ENCODE measurements at places on chromosomes 5 and 9.

DNA sequence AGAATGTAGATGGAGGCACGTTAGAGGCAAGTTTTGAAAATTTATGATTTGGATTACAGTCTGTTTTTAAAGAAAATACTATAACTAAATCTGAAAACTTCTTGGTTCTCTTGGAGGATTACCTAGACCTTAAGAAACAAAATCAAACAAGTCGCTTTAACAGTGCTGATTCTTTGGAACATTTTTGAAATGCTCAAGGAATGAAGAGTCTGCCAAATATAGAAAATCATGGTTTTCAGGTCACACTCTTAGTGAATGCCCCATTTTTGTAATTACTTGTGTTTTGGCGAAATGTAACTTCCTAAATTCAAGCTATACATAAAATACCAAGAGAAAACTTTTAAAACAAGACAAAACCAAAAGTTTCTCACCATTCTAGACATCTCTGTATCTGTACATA is 93.2 kb downstream of the EQTN start:
- DNase-seq = no peak

DNA sequence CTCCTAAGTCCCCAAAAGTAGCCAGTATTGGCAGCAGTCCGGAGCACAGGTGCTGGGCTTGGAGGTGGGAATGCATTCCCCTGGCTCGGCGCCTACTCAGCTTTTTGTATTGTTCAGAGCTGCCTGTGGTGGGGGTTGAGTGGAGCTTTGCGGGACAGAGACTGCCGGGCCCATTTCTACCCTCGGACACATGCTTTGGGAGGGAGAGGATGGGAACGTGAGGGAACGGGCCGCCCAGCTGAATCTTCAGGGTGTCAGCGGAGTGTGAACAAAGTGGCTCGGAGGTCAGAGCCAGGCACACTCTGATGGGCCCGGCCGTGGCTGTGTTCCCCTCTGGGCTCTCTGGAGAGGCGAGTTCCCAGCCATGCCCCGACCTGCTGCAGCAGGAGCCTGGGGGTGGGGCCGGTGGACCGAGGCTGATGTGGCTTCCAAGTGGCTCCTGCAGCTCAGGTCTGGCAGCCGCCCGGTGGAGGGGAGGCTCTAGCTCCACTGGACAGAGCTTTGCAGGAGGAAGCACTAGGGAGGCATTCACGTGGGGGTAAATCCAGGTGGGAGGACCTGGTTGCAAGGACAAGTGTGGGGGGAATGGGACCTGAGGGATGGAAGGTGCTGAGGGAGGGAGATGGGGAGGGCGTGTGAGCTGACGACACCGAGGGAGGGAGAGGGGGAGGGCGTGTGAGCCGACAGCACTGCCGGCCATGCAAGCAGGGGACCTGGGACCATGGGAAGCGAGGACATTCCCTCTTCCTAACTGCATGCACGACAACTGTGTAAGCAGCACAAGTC is 31.1 kb upstream of the SLC6A3 start:
- DNase-seq = no peak

GRCh38 chr5:172699999-172700364 is 58.9 kb downstream of the NEURL1B start:
- no peak for DNase-seq

DNA sequence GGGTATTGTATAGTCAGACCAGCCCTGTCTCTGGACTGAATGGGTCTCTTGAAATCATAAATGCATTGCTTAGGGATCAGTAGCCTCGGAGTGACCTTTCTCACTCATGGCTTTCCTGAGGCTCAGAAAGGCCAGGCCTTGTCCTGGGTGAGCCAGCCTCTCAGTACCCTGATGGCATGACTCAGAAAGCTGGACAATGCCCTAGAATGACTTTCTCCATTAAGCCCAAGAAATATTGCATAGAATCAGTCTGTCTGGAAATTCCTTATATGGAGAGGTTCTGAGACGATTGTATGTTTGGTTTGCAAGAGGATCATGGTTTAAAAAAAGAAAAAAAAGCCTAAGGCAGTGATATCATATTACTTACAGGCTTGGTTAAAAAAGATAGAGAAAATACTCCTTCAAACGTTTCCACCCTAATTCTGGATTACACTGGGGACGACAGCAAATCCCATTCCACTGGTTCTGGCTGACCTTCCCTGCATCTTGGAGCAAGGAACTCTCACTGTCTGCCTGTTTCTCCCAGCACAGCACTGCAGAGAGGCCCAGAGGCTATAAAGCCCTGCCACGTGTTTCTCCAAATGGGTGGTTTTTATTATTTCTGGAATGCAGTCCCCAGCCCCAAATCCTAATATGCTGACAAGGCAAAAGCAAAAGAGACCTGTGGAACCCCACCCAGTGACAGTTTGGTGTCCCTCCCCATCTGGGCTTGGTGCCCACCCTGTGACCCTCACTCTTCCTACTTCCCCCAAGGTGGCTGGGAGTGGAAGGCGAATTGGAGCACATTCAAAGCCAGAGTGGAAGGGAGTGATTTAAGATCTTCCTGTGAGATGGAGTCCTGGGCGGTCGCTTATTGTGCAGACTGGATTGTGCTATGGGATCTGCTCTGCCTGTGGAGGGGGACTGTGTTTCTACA is 34.4 kb downstream of the MAP1B start:
- DNase-seq = peak; percentile 99

DNA sequence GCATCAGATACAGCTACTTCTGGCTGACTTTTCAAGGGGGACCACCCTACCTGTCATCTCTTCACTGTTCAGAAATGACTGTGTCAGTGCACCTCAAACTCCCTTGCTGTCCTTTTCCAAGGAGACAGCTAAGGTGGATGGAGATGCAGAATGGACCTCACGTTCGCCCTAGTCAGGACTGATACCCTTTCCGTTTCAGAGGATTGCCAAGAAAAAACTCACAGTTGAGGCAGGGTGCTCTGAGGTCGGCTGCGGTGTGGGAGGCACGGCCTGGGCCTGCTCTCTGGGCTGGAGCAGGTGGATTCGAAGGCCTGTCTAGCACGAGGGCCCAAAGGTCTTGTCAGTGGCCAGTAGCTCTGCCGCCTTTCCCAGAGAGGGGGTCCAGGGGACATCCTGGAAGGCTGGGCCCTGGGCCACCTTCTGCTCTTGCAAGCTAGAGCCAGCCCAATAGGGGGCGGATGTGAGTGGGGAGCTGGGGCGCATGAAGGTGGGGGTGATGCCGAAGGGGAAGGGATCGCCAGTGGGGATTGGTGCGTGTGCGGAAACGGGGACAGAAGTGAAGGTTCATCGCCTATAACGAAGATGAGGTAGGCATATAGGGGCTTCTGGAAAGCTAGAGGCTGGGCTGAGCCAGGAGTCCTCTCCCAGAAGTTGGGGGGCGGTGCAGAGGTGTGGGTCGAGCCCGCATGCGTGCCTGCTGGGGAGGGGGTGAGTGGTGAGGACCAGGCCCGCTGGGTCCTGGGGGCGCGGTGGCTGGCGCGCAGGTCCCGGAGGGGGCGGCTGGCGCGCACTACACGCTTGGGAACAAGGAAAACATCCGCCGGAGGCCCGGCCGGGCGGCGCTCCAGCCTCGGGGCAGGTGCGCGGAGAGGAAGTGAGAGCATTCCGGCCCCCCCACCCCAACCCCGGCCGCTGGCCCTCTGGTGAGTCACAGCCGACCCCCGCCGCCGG is 2.5 kb upstream of the MSMP start:
- DNase-seq = no peak

DNA sequence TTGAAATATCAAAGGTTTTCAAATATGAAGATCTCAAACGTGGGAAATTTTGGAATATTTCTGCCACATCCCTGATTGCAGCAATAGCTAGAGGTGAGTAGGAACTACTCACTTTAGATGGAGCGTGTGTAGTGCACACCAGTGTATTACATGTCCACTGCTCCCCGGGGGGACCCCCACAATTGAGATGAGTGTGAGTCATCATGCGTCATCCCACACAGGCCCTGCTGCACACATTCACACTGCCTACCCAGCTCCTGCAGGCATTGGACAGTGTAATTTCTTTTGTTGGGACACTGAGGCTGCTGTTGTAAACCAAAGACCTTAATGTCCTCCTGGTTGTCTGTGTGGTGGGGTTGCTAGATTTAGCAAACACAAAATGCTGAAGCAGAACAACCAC is 280.0 kb downstream of the GAS1 start:
- peak; percentile 85 for DNase-seq

GRCh38 chr5:76542887-76543690 is 80.1 kb downstream of the F2RL2 start:
- DNase-seq = no peak

GRCh38 chr5:4145511-4145910 is 549.9 kb downstream of the IRX1 start:
- DNase-seq = no peak

DNA sequence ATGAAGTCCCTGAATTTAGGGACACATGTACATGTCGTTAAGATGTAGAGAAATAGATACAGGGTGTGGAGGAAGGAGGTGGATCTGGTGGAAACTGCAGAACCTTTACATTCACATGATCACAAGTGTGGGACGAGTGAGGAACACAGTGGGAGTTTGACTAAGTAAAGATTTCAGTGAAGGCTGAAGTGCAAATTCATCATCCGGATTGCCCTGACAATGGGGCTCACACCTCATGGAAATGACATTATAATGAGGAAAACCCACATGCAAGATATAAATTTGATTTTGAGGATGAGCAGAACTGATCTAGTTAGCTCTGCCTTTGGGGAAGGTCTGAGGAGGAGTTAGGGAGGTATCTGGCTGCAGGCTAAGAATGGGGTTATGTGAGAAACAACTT is 173.9 kb downstream of the FSTL4 start:
- no peak for DNase-seq

- DNase-seq = no peak
Measured at GRCh38 chr5:132773114-132773513, 3.9 kb downstream of the SEPTIN8 start.

DNA sequence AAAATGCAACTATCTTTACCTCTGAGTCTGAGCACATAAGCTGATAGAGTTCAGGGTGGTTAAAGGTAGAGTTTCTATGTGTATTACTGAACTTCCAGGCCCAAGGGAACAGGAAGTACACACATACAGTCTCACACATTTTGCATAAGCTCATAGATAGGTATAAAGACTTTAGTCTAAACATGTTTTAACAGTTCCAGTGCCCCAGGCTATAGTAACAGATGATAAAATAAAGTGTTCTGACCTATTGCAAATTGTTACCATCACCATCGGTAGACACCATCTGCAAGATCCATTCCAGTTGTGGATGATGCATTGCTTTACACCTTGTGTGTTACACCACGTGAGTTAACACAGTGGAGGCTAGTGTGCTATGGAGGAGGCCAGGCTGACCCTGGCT is 95.8 kb downstream of the TMEM174 start:
- no peak for DNase-seq

DNA sequence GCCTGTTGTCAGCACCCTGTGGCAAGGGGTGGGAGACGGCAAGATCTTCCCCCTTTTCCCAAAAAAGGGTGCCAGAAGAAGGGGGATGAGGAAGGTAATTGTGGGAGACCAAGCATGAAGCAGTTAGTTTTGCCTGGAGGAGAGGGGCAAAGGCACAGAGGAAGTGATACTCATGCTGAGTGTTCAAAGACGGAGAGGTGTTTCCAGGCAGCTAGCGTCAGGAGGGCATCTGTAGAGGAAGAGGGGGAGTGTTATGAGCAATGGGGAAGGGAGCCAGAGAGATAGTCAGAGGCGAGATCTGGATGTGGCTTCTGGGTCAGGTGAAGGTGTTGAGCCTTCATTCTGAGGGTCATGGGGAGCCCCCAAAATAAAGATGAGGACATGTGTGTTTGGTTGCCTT is 26.9 kb upstream of the ADAM19 start:
- peak; percentile 49 for DNase-seq

DNA sequence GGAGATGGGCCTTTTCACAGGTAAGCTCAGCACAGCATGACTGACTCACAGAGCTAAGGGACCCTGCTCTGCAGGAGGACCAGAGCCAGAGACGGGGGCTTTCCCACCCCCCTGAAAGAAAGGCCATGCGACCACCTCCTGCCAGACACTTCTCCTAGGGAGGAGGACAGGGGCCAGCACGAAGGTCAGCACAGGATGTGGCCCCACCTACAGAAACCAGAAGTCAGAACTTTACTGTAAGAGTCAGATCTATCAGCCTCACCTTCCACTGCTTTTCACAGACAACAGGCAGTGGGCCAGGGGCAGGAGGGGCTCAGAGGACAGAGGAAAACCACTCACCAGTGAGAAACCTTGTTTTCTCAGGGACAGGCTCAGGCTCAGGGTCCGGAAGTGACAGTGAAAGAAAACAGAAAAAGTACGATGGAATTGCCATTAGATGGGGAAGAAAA is 37.9 kb downstream of the CCNJL start:
- no peak for DNase-seq

- no peak for DNase-seq
Measured at GRCh38 chr5:173741729-173742431, 125.4 kb upstream of the BOD1 start.

DNA sequence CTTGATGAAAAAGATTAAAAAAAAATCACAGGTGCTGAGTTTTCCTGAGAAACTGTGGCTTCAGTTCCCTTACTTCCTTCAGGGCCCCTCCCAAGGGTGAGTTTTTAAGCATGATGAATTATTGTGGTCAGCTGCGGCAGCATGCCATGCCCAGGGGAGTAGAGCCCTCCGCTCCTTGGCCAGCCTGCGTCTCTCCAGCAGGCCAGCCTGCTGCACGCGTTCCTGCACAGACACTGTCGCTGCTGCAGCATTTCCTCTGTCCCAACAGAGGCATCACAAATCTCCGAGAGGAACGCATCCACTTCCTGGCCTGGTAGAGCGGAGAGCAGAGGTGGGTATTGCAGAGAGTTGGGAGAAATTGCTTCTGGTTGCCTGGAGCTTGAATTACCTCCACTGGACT is 26.1 kb upstream of the GLRA1 start:
- no peak for DNase-seq

- peak; percentile 84 for DNase-seq
Measured at GRCh38 chr5:19987612-19988361, at the start of gene CDH18. TSS of gene CDH18 (minus strand) at chr5:19988200. CDS start at chr5:19838986, 149,214 bp downstream.

DNA sequence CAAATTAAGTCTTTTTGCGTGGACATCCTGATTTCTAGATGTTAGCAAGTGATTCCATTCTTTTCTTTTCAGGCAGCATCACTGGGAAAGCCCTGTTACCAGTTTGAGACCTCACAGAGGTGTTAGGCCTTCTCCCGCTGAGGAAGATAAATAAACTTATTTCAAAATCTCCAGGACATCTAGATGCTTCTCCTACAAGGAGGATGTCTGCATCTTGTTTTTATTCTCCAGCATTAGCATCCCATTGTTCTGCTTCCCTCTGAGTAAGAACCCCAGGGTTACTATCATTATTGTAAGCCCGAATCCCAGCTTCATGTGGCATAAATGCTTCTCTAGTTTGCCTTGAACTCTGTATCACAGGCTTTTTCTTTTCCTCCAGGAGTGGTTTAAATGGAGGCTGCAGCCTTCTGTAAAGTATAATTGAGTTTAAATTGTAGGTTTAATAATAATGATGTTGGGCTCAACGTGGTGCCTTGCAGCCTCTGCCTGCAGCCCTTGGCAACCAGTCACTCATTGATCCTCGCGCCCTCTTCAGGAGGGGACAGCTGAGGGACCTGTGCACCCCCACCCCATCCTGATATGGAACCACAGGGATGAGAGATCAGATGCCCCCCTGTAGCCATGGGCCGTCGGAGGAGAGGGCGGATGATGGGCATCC is 114.9 kb downstream of the PDZD2 start:
- no peak for DNase-seq

GRCh38 chr9:36041506-36041905 is 4.8 kb downstream of the RECK start:
- no peak for DNase-seq

- no peak for DNase-seq
Measured at GRCh38 chr5:14745753-14746152, 81.2 kb downstream of the OTULIN start.

Data from HCEC 1CT (cell line).